ENCODE measurements at places on chromosomes 6 and 20.

DNA sequence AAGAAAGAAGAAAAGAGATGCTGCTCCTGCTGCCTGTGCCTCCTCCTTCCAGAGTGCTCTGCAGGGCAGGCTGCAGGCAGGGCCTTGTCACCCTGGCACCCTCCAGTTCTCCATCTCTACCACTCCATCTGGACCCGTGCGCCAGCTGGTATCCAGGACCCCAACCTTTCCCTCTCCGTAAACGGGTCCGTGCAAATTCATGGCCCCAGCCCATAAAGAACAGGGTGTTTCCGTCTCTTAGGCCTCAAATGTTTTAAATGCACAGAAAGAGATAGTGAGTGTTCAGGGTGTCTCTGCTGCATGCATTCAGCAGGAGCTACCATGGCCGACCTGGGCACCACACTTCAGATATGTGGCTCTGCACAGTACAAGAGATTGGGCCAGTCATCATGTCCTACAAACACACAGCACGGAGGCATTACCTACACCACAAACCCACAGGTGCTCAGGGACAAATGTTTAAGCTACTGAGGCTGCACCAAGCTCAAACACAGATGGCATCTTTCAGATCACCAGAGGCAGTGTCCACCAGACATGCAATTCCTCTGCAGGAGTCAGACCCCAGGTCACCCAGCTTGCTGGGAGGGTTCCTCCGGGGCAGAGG is 258.1 kb downstream of the DLL1 start:
- DNase-seq = no peak

DNA sequence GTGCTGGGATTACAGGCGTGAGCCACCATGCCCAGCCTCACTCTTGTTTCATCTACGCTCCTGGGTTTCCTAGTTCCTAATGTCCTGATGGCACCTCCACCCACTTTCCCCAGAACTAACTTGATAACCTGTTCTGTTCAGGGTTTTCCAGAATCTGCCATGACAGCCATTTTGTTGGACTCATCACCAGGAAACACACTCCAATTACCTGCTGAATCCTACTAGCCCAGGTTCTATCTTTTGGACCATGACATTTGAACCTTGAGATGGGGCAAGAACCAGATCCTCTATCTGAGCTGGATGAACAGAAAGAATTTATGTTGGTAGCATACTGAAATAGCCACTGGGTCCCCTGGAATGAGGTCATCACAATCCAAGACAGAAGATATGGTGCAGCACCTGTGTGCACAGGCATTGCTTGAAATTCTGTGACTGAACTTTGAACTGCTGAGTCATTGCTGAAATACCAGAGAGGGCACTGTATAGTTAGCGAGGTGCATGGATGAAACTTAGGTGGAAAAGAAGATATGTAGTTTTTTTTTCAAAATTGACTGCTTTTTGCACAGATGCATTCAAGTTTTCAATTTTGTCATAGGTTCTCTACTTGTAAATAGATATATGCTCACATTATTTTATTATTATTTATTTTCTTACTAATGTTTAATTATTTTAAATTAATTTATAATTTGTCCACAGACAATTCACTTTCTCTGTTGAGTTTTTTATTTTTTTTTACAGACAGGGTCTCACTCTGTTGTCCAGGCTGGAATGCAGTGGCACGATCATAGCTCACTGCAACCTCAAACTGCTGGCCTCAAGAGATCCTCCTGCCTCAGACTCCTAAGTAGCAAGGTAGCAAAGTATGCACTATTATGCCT is 42.8 kb upstream of the TASP1 start:
- DNase-seq = peak; percentile 69

GRCh38 chr6:138593124-138593877 is 94.0 kb upstream of the NHSL1 start:
- DNase-seq = peak; percentile 90

GRCh38 chr6:160367798-160368547 is 19.8 kb downstream of the SLC22A3 start:
- no peak for DNase-seq

DNA sequence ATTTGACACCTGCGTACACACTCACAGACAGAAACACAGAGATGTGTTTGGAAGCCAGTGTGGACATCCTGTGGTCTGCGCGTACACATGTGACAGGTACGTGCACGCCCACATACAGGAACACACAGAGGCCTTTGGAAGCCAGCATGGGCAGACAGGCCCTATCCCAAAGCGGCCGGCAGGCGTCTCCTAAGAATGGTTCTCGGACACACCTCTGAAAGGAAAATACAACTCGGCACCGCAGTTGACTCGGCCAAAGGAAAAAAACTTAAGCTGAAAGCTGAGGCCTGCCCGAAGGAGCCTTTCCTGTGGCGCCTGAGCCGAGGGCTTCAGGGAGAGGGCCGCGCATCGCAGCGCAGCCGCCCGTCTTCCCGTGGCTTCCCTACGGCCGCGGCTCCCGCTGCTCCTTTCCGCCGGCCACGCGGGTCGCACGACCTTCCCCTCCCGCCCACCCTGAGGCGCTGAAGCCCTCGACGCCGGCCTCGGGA is 1.4 kb upstream of the CEP43 start:
- peak; percentile 70 for DNase-seq

Data from activated CD4-positive, alpha-beta T cell treated with anti-CD3 and anti-CD28 coated beads, Interleukin-2, amount 50 U/mL, for 16 hours (primary cell).